ENCODE measurements at places on chromosomes 13 and 19.

DNA sequence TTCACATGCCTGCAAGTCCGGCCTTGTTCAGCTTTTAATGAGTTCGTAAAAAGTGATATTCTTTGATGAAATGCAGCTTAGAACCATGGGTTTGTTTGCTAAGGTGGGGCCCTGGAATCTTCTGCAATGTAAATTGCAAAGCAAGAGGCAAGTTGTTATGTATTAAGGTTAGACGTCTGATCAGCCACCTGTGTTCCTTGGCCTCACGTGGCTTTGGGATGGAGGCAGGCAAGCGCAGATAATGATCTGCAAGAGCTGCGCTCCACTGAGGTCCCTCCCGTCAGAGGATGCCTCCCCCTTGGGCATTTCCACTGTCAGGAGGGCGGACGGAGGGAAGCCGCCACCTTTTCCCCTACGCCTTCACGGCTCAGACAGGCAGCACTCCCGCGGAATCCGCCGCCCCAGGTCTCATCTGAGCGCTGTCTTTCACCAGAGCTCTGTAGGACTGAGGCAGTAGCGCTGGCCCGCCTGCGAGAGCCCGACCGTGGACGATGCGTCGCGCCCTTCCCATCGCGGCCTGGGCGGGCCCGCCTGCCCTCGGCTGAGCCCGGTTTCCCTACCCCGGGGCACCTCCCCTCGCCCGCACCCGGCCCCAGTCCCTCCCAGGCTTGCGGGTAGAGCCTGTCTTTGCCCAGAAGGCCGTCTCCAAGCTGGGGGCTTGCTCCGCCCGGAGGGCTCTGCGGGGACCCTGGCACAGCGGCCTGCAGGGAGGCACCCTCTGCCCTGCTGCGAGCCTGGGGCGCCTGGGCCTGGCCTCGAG, 110.9 kb downstream of the CRYL1 start:
- no peak for DNase-seq

GRCh38 chr19:49951806-49952478, 9.0 kb downstream of the SIGLEC11 start:
- DNase-seq, result no peak

GRCh38 chr13:30846866-30847265, 59.2 kb upstream of the MEDAG start:
- no peak for DNase-seq

GRCh38 chr13:113581871-113582270, 2.7 kb upstream of the TFDP1 start:
- DNase-seq, result peak; percentile 46

GRCh38 chr19:19866611-19867248, 1.0 kb downstream of the ZNF253 start:
- no peak for DNase-seq

GRCh38 chr13:31111136-31111535, 50.6 kb downstream of the HSPH1 start:
- no peak for DNase-seq

DNA sequence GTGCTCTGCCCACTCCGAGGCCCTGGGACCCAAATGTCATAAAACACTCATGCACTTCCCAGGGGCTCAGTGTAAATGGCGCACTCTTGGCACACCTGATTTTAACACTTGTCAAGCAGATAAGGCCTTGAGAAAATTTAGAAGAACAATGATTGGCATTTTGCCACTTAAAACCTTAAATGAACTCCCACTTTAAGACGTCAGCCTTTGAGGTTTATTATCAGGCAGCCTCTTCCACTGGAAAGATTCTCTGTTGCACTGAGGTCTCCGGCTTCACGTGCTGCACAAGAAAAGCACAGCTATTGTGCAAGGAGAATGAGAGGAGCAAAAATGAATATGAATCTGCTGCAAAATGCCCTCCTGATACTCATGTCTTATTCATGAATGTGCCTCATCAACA, 38.5 kb upstream of the ATP11A start:
- DNase-seq, result no peak

DNA sequence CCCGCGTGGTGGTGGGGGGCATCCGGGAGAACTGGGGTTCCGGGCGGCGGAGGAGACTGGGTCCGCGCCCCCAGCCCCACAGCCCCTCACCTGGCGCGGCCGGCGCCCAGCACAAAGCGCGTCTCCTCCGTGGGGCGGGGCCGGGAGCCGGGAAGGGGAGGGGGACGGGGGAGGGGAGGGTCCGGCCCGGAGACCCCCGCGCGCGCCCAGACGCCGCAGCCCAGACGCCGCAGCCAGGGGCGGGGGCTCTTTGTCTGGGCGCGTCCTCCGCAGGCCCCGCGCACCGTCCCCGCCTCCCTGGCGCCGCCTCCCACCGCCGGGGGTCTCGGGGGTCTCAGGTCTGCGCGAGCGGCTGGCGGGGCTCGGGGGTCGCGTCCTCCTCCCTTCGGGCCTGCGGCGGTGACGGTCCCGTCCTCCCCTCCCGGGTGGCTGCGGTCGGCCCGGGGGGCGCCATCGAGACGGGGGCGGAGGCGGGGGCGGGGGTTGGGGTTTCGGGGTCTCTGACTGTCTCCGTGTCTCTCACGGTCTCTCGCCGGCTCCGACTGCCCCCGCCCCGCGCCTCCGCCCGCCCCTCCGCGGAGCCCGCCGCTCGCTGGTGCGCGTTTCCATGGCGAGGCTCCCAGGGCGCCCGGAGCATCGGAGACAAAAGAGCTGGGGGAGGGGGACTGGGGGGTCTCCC, at the start of gene PLPPR3:
TSS of gene PLPPR3 (minus strand) at position 131 of the 679 bp plus-strand sequence. CDS start 396 bp downstream, outside the sequence.
- DNase-seq, result no peak

DNA sequence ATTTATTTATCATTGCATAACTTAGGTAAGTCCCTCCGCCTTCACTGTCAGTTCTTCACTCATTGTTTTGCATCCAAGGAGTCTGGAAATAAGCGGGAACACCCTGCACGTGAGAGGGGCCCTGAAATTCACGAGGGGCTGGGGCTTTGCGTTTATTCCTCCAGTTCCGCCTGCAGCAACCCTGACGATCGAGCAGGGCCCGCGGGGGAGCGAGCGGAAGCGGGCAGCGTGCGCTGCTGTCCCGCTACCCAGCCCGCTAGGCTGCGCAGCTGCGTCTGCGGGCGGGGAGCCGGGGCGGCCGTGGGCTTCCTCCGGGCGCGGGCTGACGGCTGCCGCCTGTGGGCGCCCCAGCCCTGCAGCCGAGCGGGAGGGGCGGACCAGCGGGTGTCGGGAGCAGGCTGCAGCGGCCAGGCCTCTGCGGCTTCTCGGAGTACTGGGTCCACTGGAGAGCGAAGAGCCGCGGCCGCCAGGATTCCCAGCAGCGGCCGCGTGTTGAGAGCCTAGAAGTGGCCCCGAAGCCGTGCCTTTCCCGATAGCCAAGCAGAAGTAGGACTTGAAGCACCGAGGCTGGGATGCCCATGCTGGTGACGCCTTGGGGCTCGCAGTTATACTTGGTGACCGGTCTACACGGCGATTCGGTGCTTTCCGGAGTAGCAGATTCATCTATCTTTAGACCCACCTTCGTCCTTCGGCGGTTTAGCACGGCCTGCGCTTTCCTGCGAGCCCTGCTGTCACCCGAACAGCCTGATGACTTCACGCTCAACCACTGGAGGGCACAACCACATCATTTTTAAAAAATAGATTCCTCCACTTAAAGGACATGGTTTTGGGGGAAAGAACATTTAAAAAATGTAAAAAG, 32.9 kb upstream of the SACS start:
- no peak for DNase-seq

DNA sequence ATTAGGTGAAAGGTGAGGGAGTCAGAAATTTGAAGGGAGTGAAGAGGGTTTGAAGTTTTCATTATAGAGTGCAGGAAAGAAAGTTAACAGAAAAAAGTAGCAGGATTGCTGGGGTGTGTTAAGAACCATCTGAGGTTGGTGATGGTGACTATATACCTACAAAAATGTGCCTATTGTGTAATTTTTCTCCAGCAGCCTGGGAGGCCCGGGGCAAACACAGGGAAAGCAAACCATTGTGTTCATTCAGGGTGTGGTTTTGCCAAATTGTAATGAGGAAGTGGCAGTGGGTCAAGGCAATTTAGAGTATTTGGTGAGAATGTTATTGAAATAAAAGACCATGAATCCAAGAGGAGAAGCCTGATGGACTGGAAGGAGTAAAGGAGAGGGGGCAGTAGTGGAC, 8.2 kb upstream of the SUCLA2 start:
- no peak for DNase-seq

GRCh38 chr13:107324416-107325204, 756.7 kb upstream of the ARGLU1 start:
- DNase-seq, result no peak

- DNase-seq, result no peak
These were observed 6.0 kb downstream of the FAM187B start for GRCh38 chr19:35222373-35223015.

- no peak for DNase-seq
These were observed 4.0 kb downstream of the DDX39A start for GRCh38 chr19:14414926-14415690.

DNA sequence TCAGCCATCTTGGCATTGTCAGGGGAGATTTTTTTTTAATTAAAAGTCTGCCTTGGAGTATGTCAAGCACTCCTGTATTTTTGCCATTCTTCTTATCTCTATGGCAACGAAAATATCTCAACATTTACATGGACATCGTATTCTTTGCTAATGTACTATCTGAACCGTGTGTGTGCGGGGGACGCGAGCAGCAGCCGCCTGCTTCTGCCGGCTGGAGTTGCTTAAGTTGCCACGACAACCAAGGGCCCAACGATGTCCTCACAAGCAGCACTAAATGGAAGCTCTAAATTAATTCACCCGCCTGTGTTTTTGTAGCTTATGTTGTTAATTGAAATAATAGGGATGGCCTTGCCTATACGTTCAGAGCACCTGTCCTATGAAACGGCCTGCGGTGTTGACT, 309.5 kb downstream of the TEX29 start:
- peak; percentile 27 for DNase-seq

- no peak for DNase-seq
These were observed 67.8 kb downstream of the RXFP2 start for GRCh38 chr13:31807090-31807541.

- no peak for DNase-seq
These were observed 176.0 kb upstream of the TSC22D1 start for GRCh38 chr13:44752164-44752563.

GRCh38 chr19:50515168-50515561, 1.5 kb upstream of the ASPDH start:
- no peak for DNase-seq

- DNase-seq, result no peak
These were observed 325.4 kb upstream of the TSHZ3 start for GRCh38 chr19:31674503-31675192.

GRCh38 chr13:95253033-95253432, 48.2 kb downstream of the ABCC4 start:
- DNase-seq, result no peak

GRCh38 chr19:54667217-54667616, 4.4 kb downstream of the LILRB4 start:
- DNase-seq, result no peak

DNA sequence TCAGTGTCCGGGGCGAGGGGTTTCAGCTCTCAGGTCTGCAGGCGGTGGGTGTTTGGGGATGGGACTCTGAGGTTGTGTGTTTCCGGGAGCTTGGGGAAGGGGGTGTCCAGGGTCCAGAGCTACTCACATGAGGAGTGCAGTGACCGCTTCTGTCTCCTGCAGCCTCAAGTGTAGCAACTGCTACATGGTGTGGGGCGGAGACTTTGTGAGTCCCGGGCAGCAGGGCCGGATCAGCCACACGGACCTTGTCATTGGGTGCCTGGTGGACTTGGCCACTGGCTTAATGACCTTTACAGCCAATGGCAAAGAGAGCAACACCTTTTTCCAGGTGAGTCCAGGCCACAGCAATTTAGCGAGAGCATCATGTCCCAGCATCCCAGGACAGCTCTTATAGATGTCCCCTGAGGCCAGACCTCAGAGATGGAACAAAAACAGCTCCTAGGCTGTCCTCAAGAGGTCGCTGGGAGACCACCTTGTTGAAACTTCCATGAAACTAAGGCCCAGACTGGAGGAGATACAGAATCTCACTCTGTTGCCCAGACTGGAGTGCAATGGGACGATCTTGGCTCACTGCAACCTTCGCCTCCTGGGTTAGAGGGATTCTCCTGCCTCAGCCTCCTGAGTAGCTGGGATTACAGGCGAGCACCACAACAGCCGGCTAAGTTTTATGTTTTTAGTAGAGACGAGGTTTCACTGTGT, 44.9 kb downstream of the RYR1 start:
- no peak for DNase-seq

GRCh38 chr13:112675366-112675756, 14.5 kb upstream of the ATP11A start:
- DNase-seq, result no peak

DNA sequence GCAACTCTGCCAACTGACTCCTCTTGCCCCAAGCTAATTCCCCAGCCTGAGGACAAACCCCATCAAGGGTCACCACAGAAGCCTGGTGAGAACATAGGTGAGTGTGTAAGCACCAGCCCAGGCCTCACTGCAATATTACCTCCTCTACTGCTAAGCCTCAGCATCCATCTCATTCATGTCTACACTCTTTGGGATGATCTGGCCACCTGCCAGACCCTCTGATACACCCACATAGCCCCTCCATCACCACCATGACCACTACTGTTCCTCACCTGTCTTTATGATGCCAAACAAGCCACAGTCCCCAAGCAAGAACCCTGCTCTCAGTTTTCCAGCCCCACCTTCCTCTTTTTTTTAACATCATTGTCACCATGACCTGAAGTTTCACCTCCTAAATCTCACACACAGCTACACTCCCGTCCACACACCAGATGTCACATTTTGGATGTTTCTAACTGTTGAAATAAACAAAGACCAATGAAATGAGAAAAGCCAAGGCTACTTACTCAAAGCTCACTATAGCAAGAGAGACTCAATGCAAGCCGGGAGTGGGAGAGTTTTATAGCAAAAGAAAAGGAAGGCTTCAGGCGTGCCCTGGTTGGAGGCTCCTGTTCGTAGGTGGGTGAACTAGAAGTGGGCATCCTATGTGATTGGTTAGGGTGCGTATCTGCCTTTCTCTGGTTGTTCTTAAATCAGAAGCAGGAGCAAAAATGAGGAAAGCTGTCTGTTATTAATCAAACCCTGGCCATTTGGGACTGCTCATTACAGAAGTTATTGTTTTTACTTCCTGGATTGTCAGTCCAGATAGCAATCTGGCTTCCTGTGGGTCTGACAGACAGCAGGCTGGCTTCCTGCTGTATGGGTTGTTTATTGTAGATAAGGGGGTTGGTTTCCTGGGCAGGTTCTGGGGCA, 2.0 kb downstream of the ZNF792 start:
- peak; percentile 40 for DNase-seq

- DNase-seq, result peak; percentile 96
These were observed at the start of gene SPRY2 for GRCh38 chr13:80341101-80341755. Gene SPRY2 (minus strand): TSS chr13:80341126. CDS start chr13:80337705, 3,421 bp downstream.
